ENCODE measurements at places on chromosomes 3 and 15.

DNA sequence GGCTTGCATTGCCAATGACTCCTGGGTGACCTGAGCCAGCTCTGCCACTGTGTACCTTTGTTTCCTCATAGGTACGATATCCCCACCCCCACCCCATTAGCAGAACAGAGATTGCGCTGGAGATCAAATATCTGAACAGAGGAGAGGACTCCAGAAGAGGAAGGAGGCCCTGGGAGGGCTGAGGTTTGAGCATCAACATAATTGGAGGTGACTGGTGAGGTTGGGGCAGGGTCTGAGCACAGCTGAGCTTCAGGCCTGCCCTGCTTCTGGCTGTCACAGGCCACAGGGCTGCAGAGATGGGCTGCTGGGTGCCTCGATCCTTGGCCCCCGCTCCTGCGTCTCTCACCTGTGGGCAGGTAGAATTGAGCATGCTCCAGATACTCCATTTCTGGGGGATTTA lies 21.3 kb upstream of the CACNA2D2 start:
- no peak for DNase-seq

DNA sequence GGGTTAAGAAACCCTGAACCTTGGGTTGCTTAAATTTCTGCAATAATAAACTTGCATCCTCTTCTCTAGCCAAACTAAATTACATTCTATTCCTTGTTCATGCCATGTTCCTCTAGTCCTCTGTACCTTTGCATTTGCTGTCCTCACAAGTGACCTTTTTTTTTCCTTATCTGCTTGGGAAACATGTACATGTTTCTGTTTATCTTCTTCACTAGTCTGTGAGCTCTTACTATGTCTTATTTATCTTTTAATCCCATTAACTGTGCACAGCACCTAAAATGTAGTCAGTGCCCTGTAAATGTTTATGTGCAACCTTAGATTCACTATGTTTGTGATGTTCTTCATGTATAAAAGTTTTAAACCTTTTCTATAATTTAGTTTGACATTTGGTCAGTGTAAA lies 61.9 kb downstream of the REC114 start:
- DNase-seq, result no peak

GRCh38 chr3:118501152-118501551 lies 533.5 kb downstream of the IGSF11 start:
- no peak for DNase-seq

- DNase-seq, result no peak
Observed at GRCh38 chr15:63462088-63462487, 42.3 kb upstream of the USP3 start.

DNA sequence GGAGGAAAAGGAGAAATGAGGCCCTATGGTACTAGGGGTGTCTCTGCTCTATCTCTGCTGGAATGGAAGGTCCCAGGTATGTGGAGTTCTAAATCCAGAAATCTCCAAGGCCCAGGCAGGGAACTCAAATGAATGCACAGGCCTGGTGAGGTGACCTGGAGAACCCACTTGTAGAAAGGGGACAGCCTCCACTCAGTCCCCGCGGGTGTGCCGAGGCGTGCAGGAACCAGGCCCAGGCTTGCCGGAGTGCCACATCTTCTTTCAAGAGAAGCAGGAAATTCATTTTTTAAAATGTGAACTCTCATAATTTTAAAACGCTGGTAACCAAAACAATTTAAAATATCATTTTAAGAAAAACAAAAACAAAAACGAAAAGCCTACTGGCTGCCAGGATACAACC lies 32.2 kb upstream of the ADCY5 start:
- no peak for DNase-seq

DNA sequence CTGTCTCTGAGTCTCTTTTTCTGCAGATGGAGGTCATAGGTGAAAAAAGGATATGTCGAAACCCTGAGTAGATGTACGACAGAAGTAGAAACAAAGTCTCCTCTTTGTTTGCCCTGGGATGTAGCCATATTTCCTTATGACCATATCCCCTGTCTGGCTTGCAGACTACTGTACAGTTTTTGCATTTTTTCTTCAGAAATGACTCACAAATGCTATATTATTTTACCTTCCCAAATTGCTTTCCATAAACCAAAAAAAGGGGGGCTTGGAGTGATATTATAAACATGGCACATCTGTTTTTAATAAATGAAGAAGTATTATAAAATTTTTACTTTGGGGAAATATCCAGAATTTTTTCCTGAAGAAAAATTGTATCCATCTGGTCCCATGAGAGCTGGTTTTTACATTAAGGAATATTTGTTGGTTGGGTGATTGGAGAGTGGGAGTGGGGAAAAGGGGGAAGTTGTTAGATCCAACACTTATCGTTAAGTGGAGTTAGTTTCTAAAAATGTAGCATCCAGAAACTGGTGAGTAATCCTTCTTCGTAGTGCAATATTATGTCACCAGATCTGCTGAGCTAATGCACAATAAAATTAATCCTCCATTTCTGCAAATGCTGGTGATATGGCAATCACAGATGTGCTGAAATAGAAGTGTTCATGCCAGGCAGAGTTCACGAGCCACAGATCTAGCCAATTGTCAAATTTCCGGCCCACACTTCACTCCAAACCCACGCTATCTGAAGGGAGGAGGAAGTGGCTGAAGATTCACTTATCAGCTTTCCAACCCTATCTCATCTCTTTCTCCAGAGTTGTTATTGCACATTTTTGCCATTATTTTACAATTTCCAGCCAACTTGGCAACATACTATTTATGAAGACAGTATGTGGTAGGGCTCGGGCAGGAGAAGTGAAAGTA lies 313.6 kb upstream of the ATP11B start:
- no peak for DNase-seq

- no peak for DNase-seq
Observed at GRCh38 chr15:81279621-81280485, 44.1 kb downstream of the STARD5 start.

GRCh38 chr3:50470658-50471057 lies 32.8 kb downstream of the CACNA2D2 start:
- no peak for DNase-seq

DNA sequence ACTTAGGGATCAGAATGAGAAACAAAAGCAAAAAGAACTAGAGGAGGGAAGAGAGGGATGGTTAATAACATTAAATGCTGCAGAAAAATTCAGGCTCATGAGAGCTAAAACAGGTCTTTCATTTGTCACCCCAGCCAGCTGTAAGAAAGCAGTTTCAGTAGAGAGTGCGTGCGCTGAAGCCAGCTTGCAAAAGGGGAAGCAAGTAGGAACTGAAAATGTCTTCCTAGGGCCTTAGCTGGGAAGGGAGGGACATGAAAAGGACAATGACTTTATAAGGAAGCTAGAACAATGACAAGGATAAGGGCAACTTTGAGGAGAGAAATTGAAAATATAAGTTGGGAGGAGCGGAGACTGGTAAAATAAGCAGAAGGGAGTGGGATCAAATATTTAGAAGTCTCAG lies 3.1 kb downstream of the CIAO2A start:
- no peak for DNase-seq
